Stimulated activated CD4-positive, alpha-beta T cell treated with anti-CD3 and anti-CD28 coated beads, Interleukin-12 subunit alpha, Interleukin-12 subunit beta, amount 100 ng/mL, for 48 hours (primary cell): ENCODE measurements at places on chromosomes 5 and 9.

DNA sequence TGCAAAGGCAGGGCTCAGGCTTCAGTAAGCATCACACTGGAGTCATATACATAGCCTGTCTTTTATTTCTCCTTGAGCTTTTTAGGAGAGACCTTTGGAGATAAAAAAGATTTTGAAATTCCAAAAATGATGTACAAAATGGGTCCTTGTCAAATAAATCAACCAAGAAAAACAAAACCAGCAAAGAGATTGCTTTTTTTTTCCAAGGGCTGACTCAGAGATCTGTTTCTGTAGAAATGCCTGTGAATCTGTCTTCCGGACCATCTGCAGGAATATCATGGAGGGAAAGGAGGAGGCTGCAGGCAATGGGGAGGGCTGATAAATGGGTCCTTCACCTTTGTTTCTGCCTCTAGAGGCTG lies 77.4 kb downstream of the SLIT3 start:
- DNase-seq, result no peak

- no peak for DNase-seq
These were observed 10.2 kb downstream of the AQP3 start for GRCh38 chr9:33437205-33437604.

GRCh38 chr5:159089675-159090074 lies 10.0 kb downstream of the EBF1 start:
- DNase-seq, result no peak

DNA sequence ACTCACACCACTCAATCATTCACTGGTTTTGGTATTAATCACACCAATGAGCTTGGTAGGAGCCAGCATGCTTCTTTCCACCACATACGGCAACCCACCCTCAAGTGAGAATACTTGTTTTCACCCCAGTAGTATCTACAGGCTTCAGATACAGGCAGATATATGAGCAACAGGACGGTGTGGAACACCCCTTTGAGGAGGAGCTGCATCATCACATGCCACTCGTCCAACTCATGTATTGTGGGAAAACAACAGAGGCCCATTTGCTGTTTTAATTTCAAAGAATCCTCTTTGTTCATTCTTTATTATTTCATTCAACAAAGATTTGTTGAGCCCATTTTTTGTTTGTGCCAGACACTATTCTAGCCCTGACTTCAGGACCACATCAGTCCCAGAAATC lies 46.0 kb downstream of the RORB start:
- no peak for DNase-seq

DNA sequence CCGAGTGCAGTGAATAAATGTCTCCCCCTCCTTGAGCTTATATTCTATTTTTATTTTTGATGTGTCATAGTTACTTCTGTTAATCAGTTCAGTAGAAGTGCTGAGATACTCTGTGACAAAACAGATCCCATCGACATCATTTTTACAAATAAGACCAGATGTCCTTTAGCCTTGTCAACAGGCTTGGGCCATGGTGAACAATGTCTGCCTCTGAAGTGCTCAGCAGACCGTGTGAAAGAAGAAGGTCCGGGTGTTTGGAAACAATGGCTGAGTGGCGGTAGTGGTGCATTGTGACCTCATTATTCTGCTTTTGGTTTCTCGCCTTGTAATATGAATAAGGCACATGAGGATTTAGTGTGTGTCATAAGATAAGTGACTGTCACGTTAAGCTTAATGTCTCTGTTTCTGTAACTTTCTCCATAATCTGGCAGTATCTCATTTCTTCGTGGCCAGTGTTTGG lies 71.2 kb downstream of the SYK start:
- no peak for DNase-seq
